ENCODE measurements at places on chromosomes 2 and 18.
A peak's percentile ranks its signal among the peaks of the same experiment; 100 is the strongest.

GRCh38 chr2:148338541-148338940 is 306.0 kb upstream of the EPC2 start:
- DNase-seq = peak; percentile 58

DNA sequence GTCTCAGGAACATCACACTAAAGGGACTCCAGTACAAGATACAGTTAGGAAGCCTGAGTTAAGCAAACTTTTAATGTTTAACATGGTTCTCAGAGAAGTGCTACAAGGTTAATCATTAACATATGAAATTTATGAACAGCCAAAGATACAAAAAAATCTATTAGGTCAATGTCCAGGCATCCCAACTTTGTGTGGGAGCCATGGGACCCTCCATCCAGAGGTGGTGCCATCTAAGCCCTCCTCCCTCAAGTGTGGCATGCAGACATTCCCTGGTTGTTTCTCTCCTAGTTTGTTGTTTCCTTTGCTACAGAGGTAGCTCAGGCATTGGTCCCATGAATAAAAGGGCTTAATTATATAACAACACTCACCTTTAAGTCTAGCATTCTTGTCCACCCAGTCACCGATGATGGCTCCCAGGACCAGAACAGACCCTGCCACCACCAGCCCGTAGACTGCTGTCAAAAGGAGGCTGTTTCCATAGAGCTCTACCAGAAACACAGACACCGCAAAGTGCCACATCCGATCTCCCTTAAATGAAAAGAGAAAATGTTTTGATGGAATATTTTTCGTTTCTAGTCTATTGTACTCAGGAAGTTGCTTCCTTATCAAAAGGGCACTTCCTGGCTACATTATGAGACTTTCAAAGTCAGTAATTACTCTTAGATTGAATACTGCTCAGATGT is 5.7 kb downstream of the SLC40A1 start:
- DNase-seq = peak; percentile 92

DNA sequence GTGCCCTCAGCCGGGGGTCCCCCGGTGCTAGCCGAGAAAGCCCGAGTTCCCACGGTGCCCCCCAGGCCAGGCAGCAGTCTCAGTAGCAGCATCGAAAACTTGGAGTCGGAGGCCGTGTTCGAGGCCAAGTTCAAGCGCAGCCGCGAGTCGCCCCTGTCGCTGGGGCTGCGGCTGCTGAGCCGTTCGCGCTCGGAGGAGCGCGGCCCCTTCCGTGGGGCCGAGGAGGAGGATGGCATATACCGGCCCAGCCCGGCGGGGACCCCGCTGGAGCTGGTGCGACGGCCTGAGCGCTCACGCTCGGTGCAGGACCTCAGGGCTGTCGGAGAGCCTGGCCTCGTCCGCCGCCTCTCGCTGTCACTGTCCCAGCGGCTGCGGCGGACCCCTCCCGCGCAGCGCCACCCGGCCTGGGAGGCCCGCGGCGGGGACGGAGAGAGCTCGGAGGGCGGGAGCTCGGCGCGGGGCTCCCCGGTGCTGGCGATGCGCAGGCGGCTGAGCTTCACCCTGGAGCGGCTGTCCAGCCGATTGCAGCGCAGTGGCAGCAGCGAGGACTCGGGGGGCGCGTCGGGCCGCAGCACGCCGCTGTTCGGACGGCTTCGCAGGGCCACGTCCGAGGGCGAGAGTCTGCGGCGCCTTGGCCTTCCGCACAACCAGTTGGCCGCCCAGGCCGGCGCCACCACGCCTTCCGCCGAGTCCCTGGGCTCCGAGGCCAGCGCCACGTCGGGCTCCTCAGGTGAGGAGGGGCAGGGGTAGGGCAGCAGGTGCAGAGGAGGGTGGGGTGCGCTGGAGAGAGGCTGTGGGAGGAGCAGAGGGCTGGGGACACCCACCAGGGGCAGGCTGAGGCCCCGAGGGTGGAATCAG is 14.1 kb upstream of the GMPPA start:
- DNase-seq = no peak

- DNase-seq = no peak
These were observed 20.0 kb downstream of the WDFY1 start for GRCh38 chr2:223925106-223925505.

DNA sequence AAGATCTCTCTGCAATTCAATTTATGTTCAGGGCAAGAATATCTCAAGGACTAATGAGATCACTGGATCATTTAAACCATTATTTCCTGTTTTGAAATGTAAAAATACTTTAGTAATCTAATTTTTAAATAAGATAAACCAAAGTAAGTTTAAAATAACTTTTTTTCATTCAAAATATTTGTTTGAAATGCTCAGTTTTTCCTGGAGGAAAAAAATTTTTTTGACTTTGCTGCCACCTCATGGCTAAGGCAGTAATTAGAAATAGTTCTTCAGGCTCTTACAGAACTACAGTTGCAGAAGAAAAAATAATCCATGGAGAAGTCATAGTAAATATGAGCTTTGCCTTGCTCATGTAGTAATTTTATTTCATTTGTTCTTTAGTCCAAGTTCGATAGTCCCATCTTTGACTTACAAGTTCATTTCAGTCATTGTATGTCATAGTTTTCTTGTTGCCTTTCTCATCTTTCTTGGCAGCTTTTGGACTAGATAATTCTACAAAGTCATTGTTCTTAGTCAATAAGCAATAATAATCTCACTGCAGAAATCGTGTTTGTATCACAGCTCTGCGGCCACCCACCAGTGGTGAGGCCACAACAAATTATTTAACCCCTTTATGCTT is 127.4 kb downstream of the DPP4 start:
- DNase-seq = peak; percentile 28

Measured in kidney glomerular epithelial cell (primary cell).